Muscle of leg (tissue), 16 donors: ENCODE measurements at places on chromosomes 2 and 18. TPM values are rescaled to one million over a fixed set of nuclear protein-coding genes. Genes with fewer than 3 reads are reported as not detected.

DNA sequence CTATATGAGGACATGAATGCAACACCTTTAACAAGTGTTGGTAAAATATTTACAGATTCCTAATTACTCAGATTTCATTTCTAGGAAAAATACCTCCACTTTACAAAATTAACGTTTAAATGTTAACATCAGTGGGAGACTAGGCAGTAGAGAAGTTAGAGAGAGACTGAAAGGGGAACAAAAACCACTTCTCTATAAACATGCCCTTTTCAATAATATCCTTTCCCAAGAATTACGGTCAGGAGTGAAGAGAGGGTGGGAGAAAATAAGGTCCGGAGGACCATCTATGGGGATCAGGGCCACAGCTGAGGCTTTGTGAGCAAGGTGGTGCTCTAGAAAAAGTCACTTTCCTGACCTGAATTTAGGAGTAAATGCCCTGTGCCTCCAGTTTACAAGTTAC lies 65.3 kb upstream of the WIPF1 start:
- H3K36me3 ChIP-seq = peaks cover 4% of the 10 kb centered on the region
- no peaks in the 10 kb centered on the region for H3K27me3 ChIP-seq
- H3K4me1 ChIP-seq = peaks cover 26% of the 10 kb centered on the region

DNA sequence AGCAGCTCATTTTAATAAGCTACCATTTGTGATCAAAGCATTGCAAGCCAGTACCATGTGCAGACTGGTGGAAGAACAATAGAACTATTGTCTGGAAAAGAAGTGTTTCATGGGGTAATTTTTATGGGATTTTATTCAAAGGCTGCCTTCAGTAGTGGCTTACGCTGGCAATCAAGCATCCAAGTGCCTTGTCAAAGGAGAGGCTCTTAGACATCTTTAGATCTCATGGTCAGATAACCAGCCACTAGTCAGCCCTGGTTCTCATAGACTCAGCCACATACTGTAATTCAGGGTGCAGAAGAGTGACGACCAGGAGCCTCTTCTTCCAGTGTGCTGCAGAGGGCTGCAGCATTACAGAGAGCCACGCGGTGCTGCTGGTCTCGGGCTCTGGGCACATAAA lies 98.5 kb upstream of the NOSTRIN start:
- no peaks in the 10 kb centered on the region for H3K27me3 ChIP-seq
- no peak overlapping the region for H3K27ac ChIP-seq
- H3K36me3 ChIP-seq = no peaks in the 10 kb centered on the region
- no peak overlapping the region for H3K4me3 ChIP-seq

DNA sequence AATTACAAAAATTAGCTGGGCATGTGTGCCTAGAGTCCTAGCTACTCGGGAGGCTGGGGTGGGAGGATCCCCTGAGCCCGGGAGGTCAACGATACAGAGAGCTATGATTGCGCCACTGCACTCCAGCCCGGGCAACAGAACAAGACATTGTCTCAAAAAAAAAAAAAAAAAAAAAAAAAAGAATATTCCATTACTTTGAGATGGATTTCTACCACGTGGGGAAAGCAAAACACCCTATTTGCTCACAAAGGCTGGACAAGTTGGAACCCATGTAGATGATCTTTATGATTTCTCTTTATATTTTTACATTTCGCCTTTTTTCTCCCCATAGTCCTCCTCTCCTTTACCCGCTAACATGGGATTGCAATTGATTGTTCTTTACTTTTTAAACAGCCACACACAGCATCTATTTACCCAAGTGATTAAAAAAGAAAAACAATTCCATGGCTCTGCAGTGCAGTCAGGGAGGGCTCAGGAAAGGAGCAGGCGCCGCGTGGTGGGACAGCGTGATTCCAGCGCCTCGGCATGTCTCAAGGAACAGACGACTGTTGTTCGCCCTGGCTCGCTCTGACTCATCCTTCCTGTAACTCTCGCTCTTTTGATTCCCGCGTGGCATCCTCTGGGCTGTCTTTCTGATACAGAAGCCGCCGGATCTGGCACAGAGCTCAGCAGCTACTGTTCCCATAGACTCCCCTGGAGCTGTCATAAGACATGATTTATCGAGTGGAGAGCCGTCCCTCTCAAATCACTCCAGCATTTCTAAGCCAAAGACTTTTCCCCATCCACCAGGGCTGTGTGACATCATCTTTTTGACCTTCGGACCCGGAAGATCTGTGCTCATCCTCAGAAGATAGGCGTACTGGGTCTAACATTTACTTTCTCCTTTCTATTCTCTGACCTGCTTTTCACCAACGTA lies 230.4 kb upstream of the AGAP1 start:
- DNase-seq = peak; percentile 94
- H3K27me3 ChIP-seq = peaks cover 4% of the 10 kb centered on the region

Gene UGT1A9
- not detected for total RNA-seq

Gene MOGAT1
- total RNA-seq = not detected

GRCh38 chr2:106609780-106610179 lies 122.6 kb downstream of the CD8B2 start:
- no peaks in the 10 kb centered on the region for H3K27me3 ChIP-seq
- H3K4me3 ChIP-seq = no peak overlapping the region
- no peaks in the 10 kb centered on the region for H3K36me3 ChIP-seq
- no peaks in the 10 kb centered on the region for H3K4me1 ChIP-seq
- no peak for DNase-seq

Gene MYO5B
- total RNA-seq = 0.98 TPM

Gene DSC1
- total RNA-seq = under 0.01 TPM

GRCh38 chr2:40448476-40449079 lies 3.3 kb downstream of the SLC8A1 start:
- DNase-seq = peak; percentile 34
- H3K4me3 ChIP-seq = no peak overlapping the region
- H3K36me3 ChIP-seq = peaks cover 3% of the 10 kb centered on the region
- no peak overlapping the region for H3K27ac ChIP-seq
- H3K27me3 ChIP-seq = peaks cover 19% of the 10 kb centered on the region
- H3K4me1 ChIP-seq = peaks cover 7% of the 10 kb centered on the region

Gene ZBTB14
- 13.0 TPM for total RNA-seq

Gene ANXA4
- total RNA-seq = 20.2 TPM

DNA sequence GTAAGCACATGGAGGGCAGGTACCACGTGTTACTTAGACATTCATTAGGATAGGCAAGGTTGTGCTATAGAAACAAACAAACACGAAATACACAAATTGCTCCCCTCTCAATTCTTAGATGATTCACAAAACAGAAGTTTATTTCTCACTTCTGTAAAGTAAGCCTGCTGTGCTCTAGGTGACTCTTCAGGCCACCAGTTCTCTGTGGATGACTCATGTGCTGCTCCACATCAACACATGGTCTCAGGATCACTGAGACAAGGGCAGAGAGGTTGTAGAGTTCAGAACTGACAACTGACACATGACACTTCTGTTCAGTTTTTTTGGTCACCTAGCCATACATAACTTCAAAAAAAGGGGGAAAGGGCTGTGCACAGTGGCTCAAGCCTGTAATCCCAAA lies 70.6 kb downstream of the DAW1 start:
- DNase-seq = no peak
- H3K4me1 ChIP-seq = no peaks in the 10 kb centered on the region
- no peaks in the 10 kb centered on the region for H3K27me3 ChIP-seq
- no peak overlapping the region for H3K4me3 ChIP-seq
- H3K36me3 ChIP-seq = no peaks in the 10 kb centered on the region

DNA sequence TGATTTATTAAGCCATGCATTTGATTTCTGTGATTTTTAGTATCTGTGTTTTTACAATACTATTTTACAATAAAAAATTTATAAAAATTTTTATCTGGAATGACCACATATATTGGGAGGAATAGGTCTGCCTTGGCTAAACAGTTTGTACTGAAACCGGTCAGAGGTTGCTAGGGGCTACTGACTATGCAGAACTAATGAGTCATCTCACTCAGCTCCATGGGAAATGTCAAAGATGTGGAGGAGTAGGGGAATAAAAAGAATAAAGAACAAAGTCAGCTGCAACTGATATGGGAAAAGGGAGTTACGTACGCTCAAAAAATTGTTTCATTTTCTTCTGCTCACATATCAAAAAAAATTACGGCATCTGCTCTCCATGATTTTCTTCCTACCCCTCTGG lies 8.6 kb upstream of the TMEM163 start:
- no peak for DNase-seq
- peaks cover 8% of the 10 kb centered on the region for H3K27me3 ChIP-seq
- no peak overlapping the region for H3K27ac ChIP-seq
- H3K4me1 ChIP-seq = no peaks in the 10 kb centered on the region
- H3K4me3 ChIP-seq = no peak overlapping the region

GRCh38 chr2:37919631-37920032 lies 5.5 kb upstream of the RMDN2 start:
- H3K36me3 ChIP-seq = no peaks in the 10 kb centered on the region
- no peak overlapping the region for H3K4me3 ChIP-seq
- H3K27me3 ChIP-seq = no peaks in the 10 kb centered on the region
